RKO (cell line): ENCODE measurements at places on chromosomes 3 and 15.

GRCh38 chr15:31435912-31436628, 109.4 kb downstream of the KLF13 start:
- no peak for DNase-seq

DNA sequence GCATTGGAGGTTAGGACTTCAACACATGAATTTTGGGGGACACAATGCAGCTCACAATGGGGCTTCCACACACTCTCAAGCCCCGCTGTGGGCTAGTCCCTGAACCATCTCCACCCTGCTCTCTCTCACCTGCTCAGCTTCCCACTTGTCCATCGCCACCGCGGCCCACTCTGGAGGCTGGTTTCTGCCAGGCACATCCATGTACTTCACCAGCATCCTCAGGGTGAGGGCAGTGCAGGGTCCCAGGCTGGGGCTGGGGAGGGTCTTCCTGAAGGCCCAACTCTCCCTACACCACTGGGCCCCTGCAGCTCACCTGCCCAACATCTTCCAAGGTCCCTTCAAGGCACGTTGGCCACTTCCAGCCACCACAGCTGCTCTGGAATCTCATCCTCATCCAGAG, 46.4 kb downstream of the KLF15 start:
- DNase-seq, result no peak

GRCh38 chr3:18872466-18872865, 275.8 kb upstream of the KCNH8 start:
- DNase-seq, result peak; percentile 16

DNA sequence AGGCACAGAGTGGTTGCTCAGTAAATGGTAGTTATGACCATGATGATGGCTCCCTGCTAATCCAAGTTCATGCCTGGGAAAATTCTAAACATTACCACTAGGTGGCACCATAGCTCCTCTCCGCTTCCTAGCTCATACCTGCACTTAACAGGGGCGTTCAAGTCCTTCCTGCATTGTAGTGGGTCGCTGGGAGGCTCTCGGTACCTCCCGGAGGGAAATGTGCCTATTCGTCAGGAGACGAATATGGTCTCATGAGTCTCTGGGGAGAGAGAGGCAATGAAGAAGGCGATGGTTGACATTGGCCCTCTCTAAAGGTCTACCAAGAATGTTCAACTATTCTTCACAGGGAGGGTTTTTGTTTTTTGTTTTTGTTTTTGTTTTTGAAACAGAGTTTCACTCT, 10.9 kb downstream of the MESP1 start:
- peak; percentile 78 for DNase-seq

GRCh38 chr3:123104550-123104949, 37.7 kb downstream of the PDIA5 start:
- peak; percentile 64 for DNase-seq

DNA sequence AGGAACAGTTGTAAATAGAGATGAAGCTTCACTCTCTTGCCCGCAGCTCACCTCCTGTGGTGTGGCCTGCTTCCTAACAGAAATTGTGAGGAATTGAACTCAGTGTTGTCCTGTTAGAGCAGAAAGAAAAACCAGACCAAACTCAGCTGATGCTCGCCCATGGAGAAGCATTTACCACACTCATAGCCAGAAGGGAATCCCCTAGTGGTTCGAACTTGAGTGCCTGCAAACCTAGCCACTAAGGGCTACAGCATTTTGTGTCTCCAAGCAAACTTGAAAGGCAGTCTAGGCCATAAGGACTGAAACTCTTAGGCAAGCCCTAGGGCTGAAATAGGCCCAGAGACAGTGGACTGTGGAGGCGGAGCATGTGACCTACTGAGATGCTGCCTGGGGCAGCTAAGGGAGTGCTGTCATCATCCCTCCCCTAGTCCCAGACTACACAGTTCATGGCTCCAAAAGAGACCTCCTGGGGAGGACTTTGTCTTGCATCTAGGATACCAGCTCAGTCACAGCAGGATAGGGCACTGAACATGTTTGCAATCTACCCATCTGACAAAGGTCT, 44.5 kb upstream of the MCTP2 start:
- no peak for DNase-seq

- DNase-seq, result no peak
These were observed 515.2 kb upstream of the CCDC54 start for GRCh38 chr3:106862067-106862466.

DNA sequence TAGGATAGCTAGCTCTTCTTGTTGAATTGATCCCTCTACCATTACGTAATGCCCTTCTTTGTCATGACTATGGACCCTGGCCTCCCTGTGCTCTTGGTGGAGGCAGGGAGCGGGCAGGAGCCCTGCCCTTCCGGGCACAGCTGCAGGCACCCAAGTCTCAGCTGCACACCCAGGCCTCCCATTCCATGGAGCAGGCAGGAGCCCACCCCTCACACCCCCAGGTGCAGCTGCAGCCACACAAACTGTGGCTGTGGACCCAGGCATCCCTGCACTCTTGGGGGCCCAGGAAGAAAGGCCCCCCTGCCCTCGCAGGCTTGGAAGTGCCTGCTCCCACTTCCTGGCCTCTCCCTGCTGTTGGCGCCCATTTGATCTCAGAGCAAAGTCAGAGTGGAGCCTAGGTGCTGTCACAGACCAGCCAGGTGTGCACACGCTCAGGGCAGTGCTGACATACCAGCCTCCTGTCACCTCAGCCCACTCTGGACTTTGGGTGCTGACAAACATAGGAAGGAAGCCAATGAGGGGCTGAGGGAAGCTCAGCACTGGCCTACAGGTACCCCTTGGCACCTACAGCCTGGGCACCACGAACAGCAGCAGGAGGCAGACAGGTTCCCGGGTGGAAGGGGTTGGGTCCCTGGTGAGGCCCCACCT, 53.0 kb downstream of the SLMAP start:
- DNase-seq, result no peak

DNA sequence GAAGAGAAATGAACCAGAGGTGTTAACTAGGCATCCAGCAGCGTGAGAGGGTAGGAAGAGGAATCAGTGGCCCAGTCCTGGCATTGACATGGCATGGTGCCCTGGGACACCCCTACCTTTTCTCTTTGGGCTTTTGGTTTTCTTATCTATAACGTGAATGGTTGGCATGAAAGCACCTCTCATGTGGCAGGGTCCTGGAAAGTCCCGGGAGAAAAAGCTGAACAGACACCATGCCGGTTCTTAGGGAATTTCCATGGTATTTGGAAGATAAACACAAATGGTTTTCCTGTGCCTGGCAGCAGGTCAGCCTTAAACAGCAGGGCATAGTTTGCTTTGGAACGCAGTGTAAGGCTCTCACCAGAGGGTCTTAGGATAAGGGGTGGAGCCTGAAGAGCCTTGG, 15.4 kb downstream of the ARNT2 start:
- DNase-seq, result no peak

GRCh38 chr3:69232482-69232881, 110.1 kb upstream of the LMOD3 start:
- no peak for DNase-seq

DNA sequence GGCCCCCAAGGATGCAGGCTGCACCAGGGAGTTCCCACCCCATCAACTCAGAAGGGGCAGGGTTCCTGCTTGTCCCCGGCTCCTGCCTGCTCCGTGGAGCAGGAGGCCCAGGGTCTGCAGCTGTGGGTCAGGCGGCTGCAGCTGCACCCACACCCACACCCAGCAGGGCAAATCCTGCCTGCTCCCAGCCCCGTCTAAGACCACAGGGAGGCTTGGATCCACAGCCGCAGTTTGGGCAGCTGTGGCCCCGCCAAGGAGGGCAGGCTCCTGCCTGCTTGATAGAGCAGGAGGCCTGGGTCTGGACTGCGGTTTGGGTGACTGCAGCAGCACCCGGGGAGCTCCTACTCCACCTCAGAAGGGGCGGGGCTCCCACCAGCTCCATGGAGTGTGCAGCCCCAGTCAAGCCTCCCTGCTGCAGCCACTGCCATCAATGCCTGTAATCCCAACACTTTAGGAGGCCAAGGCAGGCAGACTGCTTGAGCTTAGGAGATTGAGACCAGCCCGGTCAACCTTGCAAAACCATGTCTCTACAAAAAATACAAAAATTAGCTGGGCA, 163.6 kb downstream of the OSBPL10 start:
- no peak for DNase-seq

DNA sequence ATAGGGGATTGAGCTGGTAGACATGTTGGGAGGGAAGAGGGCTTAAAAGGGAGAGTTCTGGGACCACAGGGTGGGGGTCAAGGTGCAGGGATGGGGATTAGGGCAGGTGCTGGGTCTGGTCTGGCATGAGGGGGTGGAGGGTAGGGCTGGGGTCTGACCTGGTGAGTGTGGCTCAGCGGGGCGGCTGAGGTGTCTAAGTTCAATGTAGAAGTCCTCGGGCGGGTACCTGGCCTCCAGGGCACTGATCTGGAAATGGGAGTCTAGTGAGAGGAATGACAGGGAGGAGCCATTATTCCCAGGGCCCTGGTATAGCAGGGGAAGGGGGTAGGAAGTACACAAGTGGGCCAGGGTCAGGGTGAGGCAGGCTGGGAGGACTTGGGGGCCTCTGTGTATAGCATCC, 39.6 kb downstream of the RAB11A start:
- no peak for DNase-seq

DNA sequence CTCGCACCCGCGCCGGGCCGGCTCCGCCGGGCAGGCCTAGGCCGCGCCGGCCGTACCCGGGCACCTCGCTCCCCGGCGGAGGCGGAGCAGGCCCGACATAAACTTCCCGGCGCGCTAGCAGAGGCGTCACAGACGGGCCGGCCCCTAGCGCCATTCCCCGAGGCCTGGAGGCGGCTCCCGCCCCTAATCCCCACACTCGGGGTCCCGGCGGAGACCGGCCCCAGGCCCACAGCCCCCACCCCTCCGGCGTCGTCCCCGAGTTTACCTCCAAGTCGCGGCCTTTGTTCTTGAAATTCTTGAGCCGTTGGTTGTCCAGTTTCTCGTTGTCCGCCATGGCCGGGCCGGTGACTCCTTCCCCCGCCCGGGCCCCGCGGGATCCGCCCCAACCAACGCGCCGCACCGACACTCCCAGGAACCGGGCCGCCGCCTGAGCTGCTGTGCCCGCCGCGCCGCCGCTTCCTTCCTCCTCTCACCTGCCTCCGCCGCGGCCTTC, 376 bp downstream of the KPNA4 start:
- peak; percentile 63 for DNase-seq

- no peak for DNase-seq
These were observed 130.3 kb downstream of the MDFIC2 start for GRCh38 chr3:70182166-70182565.

DNA sequence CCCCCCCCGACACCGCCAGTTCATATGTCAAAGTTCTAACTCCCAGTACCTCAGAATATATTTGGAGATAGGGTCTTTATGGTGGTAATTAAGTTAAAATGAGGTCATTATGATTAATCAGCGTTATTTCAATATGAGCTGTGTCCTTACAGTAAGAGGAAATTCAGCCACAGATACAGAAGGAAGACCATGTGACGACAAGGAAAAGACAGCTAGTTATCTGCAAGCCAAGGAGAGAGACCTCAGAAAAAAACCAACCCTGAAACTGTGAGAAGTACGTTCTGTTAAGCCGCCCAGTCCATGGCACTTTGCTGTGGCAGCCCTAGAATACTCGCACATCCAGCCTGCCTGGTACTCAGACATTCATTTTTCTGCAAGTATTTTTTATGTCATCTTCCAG, 62.3 kb upstream of the ARL8B start:
- DNase-seq, result no peak

DNA sequence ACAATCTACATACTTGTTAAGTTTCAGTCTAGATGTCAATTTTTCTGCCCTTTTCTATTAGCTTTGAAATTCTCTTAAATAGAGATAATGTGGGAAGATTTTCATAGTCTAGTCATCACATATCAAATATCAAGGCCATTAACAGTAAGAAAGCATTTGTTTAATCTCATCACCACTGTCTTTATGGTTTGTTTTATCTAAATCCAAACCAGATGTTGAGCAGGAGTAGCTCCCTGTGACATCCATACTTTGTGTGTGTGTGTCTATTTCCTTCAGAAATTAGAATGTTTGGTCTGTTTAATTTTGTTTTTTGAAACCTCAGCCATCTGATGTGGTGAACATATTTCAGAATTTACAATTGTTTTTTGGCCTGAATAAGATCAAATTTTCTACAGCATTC, 23.1 kb upstream of the GOLGA8B start:
- DNase-seq, result no peak

DNA sequence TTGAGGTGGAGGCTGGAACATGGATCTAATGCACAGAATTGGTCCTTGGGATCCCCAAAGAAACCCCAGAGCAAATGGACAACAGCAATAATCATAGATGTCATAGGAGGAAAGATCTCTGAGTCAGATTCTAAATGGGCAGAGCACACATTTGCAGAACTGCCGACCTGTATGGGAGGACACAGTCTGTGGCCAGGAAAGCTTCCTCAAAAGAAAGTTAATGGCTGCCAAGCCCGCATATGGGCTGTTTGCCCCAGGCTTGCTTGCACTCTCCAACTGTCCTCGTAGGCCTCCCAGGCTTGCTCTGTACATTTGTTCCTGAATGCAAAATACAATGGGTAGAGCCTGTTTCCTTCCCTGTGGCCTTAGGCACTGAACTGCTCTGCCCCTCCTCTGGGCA, 102.0 kb upstream of the PLXNA1 start:
- DNase-seq, result no peak
